Brain microvascular endothelial cell (primary cell): ENCODE measurements at places on chromosomes 1 and 21.
A peak's percentile ranks its signal among the peaks of the same experiment; 100 is the strongest.

- no peak for DNase-seq
These were observed 362.5 kb downstream of the PBX1 start for GRCh38 chr1:164921493-164921892.

DNA sequence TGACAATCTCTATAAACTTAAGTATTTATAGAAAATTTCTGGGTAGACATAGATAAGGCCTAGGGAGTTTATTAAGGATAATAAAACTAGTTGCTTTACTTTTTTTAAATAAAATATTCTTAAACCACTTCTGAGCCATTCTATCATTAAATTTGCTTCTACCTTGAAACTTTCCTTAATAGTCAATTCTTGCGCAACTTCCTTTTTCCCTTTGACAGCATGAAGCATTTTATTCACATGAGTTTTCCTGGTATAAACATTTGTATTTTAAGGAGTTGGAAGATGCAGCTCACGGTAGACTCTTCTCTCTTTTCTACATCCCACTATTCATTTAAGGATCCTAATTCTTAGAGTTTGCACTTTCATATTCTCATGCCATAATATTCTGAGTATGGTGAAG is 75.8 kb upstream of the DPH5 start:
- DNase-seq, result no peak

DNA sequence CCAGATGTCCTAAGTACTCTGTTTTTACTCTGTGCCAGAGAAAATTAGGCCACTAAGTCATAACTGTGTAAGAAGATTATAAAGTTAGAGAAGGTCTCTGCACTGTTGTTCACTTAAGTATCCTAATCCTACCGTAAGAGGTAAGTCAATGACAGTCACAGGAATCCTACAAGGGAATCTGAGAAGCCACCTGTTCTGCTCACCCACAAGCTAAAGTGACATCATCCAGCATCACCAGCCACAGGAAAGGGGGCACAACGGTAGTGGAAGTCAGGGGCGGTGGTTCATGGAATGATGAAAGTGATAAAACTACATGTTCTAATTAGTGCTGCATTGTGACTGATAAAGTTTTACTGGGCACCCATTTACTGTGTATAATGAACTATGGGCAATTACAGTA is 92.7 kb downstream of the PLD5 start:
- no peak for DNase-seq

DNA sequence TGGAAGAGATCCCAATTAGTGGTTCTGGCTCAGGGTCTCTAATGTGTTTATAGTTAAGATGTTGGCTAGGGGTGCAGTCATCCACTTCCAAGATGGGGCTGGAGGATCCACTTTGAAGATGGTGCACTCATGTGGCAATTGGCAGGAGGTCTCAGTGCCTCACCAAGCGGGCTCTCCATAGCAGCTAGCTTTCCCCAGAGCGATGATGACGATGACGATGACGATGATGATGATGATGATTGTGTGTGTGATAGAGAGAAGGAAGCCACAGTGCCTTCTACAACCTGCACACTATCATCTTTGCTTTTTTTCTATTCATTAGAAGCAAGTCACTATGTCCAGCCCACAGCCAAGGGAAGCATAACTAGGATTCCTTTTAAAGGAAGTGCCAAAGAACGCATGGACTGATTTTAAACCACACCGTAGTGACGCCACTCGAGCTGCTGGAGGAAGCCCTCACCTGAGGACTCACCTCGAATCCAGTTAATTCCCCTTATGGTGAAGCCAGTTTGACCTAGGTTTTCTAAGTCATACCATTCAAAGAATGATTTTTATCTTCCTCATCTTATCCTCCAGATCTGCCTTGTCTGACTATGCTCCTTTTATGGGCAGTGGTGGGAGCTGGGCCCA is 49.4 kb downstream of the SRRM1 start:
- DNase-seq, result no peak

GRCh38 chr1:227543283-227544066 is 19.9 kb upstream of the ZNF678 start:
- DNase-seq, result no peak

DNA sequence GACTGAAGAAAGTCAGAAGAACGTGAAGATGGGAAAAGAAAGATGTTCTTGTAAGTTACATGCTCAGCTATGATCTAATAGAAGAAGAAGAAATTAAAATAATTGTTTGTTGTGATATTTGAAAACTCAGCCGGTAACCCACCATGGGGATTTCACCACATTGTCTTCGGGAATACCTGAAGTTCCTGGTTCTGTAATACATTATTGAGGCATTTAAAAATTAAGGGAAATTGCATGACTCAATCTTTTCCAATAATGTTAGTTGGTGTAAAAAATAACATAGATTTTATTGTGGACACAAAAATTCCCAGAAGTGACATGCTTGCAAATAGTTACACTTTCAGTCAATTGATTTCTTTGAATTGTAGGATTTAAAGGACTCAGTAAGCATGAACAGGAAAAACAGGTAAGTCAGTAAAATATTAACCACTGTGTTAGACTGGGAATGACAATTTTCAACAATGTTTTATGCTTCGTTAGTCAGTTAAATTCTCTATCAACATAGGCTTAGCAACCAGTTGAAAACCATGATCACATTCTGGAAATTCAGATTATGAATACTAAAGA is 745.1 kb downstream of the LTN1 start:
- no peak for DNase-seq

GRCh38 chr1:207444514-207445217 is 9.5 kb upstream of the CR2 start:
- no peak for DNase-seq

- DNase-seq, result no peak
These were observed 199.0 kb downstream of the LBR start for GRCh38 chr1:225228871-225229303.

DNA sequence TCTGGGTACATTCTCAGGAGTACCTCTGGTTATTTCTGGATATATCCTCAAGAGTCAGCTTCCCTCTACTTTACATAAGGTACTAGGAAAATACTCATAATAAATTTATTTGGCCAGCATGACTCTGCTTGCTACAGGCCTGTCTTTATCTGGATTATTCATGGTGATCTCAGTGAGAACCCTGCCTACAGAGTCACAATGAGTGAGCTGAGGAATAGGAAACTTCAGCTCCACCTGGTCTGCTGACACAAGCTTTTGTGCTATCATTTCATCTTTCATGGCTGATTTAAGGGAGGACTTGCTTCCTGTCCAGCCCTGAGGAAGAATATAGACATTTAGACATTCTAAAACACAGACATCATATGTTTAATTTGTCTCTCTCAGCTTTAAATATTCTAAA is 19.5 kb upstream of the SUCO start:
- peak; percentile 14 for DNase-seq

DNA sequence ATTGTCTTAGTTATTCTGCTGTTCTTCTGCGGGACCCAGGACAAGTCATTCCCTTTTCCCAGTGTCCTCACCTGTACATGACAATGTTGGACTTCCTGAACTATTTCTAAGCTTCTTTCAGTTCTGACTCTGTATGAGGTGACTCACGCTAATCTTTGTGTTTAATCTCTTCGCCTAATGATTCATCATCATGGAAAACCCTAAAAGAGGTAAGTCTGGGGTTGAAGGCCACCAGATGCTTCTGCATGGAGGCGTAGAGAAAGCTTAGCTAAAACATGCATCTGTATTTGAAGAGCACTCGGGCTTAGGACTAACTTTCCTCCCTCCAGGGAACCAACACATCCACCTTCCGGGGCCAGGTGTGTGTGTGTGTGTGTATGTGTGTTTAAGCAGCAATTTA is 7.4 kb downstream of the SPRR5 start:
- no peak for DNase-seq

GRCh38 chr1:216502528-216503162 is 79.4 kb upstream of the USH2A start:
- no peak for DNase-seq

- DNase-seq, result peak; percentile 11
These were observed 109.9 kb upstream of the CXADR start for GRCh38 chr21:17402937-17403336.

- no peak for DNase-seq
These were observed 31.8 kb upstream of the ARF1 start for GRCh38 chr1:228050571-228051231.

DNA sequence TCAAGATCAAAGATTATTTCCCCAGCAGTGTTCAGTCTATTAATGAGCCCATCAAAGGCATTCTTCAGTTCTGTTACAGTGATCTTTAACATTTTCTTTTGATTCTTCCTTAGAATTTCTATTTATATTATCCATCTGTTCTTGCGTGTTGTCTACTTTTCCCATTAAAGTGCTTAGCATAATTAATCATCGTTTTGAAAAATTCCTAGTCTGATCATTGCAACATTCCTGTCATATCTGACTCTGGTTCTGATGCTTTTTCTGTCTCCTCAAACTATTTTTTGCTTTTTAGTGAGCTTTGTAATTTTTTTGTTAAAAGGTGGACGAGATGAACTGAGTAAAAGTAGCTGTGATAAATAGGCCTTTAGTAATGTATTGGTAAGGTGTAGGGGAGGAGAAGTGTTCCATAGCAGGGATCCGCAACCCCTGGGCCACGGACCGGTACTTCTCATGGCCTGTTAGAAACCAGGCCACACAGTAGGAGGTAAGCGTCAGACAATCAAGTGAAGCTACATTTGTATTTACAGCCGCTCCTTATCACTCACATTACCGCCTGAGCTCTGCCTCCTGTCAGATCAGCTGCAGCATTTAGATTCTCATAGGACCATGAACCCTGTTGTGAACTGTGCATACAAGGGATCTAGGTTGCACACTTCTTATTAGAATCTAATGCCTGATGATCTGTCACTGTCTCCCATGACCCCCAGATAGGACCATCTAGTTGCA is 163.3 kb downstream of the PIK3R3 start:
- DNase-seq, result no peak

DNA sequence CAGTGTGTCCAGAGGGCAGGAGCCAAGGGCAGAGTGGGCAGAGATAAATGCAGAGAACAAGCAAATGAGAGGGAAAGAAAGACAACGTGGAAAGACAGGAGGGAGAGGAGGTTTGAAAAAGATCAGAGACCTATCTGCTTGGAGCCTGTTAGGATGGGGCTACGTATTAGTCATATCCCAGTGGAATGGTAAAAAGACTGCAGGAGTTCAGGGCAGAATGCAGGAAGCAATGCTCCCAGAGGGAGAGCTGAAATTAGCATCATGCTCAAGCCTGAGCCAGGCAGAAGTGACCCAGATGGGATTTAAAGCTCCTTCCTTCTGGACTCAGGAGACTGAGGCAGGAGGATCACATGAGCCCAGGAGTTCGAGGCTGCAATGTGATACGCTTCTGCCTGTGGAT is 261.3 kb upstream of the CHRM3 start:
- DNase-seq, result no peak

GRCh38 chr21:45504021-45504515 is 38.2 kb downstream of the SLC19A1 start:
- DNase-seq, result no peak

DNA sequence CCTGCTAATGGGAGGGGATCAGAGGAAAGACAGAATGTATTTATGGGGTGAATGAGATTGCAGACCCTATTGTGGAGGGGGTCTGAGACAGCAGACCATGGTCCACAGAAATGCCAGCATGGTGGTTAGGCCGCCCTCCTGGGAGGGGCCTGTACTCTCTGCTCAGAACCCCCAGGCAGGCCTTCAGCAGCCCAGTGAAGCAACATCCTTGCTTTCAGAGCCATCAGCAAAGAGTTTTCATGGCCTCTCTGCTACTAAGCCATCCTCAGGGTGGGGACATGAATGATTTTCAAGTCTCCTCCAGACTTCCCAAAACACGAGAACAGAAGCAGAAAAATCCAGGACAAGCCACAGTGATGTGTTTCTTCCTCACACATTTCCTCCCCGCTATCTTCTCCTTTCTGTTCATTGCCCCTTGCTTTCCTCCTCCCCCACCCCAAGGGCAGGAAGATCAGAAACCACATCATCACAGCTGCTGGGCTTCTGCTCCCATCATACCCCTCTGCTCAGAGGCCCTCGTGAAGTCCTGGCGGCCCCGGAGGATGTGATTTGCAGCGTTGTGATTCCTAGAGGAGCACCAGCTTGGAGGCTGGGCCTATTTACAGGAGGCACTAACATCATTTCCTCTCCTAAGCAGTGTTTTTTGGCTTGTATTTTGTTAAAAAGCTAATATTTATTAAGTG is 48.0 kb downstream of the ABCA4 start:
- no peak for DNase-seq

DNA sequence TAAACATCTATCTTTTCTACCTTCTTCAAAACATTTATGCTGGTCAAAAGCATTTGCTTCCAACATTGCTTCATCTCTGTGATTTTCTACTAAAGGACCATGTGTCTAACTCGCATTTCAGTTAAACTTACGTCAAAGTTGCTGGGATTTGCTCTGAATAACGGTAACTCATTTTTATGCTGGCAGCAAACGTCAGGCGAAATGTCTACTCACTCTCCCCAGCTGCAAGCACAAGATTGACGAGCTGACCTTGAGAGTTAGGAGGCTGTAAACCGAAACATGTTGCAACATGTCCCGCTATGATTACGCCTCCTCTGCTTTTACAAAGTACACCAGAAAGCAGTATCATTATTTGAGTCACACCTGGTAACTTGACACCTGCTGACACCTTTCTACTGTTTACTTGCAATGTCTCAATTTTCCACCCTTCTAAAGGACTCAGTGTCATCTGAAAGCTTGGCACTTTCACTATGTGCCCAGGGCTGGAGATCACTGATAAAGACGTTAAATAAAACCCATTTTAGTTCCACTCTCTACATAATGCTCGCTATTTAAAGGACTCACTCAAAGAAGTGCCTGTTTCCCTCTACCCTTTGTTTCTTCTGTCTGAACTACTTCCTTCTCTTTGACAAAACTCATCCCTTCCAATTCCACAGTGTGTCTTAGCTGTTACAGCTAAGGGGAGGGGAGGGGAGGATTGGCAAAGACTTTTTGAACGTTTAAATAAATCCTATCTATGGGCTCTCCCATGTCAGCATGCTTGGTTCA is 111.9 kb downstream of the PTPN14 start:
- no peak for DNase-seq

- no peak for DNase-seq
These were observed 52.7 kb downstream of the AGPAT3 start for GRCh38 chr21:43917515-43918384.

DNA sequence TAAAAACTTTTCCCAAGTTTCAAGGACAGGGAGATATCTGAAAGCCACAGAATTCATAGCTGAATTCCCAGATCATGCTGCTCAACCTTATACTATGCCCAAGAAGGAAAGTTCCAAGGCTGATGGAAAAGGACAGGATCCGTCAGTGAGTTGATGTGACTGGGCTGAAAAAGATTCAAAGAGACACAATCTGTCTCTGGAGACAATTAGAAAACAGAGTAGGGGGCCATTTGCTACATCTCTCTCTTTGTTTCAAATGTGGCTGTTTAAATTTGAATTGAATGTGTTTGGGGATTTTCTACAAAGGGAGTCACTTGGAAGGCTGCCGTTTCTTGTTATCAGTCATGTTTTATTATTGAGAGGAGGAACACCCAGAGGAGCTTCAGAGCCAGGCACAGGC is 292.6 kb downstream of the NUF2 start:
- DNase-seq, result no peak

- DNase-seq, result no peak
These were observed 81.2 kb upstream of the RAB3GAP2 start for GRCh38 chr1:220353229-220354012.
